ENCODE measurements at places on chromosomes 12 and 14. TPM values are rescaled to one million over a fixed set of nuclear protein-coding genes. Genes with fewer than 3 reads are reported as not detected.

DNA sequence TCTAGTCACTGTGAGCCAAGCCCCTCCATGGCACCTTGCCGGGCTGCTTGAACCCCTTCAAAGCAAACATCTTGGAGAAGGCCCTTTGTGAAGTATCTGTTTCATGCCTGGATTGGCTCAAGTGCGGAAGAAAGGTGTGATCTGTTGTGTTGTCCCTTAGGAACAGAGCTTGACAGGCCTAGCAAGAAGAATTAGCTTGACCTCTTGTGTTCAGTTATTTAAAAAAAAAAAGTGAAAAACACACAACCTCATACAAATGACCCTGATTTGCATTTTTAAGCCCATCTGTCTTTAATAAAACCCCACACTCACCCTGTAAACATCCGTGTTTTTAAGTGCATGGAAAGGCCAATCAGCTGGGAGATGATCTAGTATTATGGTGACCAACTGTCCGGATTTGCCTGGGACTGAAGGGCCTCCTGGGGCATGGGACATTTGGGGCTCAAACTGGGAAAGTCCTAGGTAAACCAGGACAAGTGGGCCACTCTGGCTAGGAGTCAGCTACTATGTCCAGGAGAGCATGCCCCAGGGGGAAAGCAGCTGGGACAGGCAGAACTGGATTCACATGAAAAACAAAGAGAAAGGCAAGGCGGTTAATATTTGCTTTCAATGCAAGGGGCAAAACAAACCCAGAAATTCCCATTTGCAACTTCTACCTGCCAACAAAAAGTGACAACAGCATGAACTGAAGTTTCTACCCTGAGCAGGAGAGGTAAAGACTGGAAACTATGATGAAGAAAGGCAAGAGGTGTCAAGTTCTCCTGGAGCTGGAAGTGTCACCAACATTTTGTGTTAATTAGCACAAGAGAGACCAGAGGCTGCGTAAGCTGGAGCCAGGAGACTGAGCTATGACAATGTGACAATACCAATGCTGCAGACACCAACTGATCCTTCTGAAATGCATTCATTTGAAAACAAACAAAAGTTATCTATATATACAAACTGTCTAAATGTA lies 78.6 kb downstream of the CLMN start:
- DNase-seq, result no peak

DNA sequence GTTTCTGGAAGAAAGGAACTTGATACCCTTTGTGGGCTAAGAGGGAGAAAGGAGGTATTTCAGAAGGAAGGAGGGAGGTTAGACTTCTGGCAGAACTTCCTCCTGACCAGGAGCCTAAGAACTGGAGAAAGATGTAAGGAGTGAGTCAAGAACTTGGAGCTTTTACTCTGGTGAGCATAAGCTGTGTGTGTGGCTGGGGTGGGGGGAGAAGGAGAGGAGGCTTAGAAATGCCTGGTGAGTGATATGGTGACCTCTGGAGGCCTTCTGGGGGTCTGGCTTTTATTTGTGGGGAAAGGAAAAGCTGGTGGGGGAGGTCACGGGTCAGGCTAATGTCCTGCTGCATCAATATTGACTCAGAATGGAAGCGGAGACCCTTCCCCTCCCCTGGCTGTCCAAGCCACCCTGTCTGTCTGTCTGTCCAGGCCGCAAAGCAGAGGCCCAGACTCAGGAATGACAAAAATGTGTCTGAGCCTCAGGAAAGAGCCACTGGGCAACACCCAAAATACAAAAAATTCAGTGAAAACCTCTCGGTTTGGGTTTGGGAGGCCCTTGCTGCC lies 4.8 kb downstream of the LRP1 start:
- no peak for DNase-seq

DNA sequence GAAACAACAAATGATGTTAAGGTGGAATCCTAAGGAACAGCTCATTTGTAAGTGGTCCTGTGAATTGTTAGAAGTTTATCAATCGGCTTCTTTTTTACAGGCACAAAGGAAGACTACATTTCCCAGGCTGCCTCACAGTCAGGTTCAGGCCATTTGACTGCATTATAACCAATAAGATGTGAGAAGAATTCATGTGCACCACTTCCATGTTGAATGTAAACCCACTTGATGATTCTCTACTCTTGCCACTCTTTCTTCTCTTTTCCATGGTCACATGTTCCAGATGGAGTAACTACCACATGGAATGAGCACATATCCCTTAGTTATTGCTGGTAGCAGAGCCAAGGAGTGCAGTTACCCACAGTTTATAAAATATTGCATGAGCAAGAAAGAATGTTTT lies 67.1 kb upstream of the GZMB start:
- DNase-seq, result no peak

GRCh38 chr12:51901881-51902280 lies 5.4 kb upstream of the ACVRL1 start:
- no peak for DNase-seq

GRCh38 chr12:12891881-12892355 lies 556 bp downstream of the GPRC5A start:
- peak; percentile 42 for DNase-seq

DNA sequence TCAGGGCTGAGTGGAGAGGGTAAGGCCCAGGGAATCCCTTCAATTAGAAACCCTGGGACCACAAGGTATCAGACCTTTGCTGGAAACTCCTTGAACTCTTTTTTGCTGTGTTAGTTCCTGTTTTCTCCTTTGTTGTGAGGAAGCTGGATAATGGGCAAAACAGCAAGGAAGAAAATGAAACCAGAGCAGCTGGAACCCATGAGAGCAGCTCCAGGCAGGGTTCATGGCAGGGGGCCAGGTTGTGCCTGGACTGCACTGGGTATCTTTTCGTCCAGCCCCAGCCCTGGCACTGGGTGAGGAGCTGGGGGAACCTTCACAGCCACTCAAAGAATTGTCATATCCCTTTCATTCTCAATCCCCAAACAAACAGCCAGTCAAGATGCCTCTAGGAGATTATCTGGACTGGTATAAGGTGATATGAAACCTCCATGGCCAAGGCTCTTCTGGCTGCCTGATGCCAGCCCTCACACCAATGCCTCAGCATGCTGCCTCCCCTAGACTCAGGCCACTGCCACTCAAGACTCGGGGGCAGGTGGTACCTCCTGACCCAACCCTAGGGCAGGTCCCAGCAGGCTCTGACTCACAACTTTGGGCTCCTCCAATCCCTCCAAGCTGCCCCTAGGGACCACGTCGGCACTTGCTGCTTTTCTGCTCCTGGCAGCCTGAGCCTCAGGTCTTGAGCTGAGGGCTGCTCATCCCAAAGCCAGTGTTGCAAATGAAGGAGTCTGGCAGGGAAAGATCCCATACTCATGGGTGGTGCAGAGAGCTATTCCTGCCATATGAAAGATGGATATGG lies 16.5 kb downstream of the FAM186B start:
- no peak for DNase-seq

GRCh38 chr12:85820101-85820500 lies 16.1 kb downstream of the RASSF9 start:
- no peak for DNase-seq

GRCh38 chr12:92624236-92624635 lies 78.6 kb upstream of the PLEKHG7 start:
- no peak for DNase-seq

DNA sequence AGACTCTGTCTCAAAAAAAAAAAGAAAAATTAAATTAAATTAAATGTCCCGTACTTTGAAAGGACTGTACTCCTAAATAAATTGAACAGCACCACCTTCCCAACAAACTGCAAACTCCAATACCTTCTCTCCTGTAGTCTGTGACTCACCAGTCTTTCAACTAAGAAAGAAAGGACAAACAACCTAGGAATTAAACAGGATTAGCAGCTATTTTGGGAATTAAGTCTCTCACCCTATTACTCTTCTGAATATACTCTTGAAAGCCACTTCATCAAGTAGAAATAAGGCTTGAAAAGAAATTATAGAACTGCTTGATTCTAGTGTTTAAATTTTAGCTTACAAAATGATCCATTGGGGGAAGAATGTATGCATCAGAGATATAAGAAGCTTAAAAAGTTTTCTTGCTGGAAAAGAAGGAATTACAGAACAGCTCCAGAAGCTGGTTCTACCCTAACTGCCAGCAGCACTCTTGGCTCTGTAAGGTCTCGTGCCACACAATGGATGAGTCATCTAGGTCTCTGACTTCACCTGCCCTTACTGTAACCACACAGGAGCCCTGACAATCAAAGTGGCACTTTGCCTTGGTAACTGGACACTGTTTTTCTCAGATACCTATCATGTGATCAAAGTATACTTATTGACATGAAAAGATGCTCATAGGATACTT lies 57.0 kb upstream of the CERS5 start:
- DNase-seq, result no peak

NEDD8 gene
- 134 TPM for total RNA-seq

COQ6 gene
- total RNA-seq, result 27.1 TPM

SIX1 gene
- total RNA-seq, result 0.20 TPM

SALL2 gene
- 20.0 TPM for total RNA-seq

KCNMB4 gene
- total RNA-seq, result 2.5 TPM
